Heart left ventricle (tissue), 16 donors: ENCODE measurements at places on chromosomes 12 and 14.

GRCh38 chr14:106564058-106564643 is 1037.8 kb downstream of the TMEM121 start:
- no peak for DNase-seq

DNA sequence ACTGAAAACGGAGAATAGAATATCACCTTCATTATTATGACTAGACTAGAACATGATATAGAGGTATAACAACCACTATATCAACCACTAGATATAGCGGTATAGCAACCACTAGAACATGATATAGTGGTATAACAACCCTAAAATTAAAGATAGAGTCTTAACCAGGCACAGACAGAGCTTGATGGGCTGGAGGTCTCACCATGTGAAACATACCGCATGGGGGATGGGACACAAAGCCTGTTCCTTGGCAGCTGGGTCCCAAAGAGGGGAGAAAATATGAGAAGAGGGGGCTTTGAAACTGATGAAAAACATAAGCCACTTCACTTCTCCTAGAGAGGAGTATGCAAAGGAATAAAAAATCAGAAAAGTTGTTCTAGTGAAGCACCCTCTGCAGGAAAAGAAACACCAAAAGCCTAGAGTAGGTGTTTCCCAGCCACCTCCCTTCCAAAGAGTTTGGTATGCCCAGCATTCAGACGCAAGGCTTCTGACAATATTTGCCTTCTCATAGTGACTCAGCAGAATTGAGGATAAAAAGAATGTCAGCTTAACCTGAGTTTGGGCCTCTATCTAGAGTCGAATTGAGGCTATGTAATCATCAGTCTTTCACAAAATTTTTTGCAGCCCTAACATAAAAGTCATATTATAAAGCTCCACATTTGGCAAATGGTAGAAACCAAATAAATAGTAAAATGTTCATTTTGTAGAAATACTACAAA is 316.4 kb downstream of the NOVA1 start:
- no peak for DNase-seq

- DNase-seq = no peak
Measured at GRCh38 chr14:59333235-59333634, 131.9 kb downstream of the GPR135 start.

- no peak for DNase-seq
Measured at GRCh38 chr12:59321278-59321677, 274.6 kb upstream of the SLC16A7 start.

- no peak for DNase-seq
Measured at GRCh38 chr14:45716572-45716971, 463.6 kb upstream of the MIS18BP1 start.

GRCh38 chr12:52082026-52082668 is 2.6 kb downstream of the SMIM41 start:
- DNase-seq = peak; percentile 62

GRCh38 chr12:104575442-104576186 is 118.9 kb downstream of the CHST11 start:
- DNase-seq = no peak

DNA sequence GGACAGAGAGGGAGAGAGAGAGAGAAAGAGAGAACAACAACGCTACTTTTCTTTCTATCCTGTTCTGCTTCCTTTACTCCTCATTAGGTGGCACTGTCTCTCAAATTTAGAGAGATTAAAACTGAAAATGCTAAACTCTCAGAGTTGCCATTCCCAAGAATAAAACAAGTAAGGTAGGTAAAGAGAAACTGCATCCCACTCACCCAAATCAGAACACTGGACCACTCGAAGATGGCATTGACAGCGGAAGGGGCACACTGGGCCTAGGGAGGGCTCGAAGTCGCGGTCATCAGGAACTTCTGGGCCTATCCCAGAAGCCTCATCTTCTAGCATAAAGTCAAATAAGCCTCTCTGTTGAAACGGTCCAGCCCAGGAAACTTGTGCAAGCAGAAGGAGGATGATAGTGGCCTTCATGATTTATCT is 4.5 kb downstream of the DCN start:
- DNase-seq = no peak

DNA sequence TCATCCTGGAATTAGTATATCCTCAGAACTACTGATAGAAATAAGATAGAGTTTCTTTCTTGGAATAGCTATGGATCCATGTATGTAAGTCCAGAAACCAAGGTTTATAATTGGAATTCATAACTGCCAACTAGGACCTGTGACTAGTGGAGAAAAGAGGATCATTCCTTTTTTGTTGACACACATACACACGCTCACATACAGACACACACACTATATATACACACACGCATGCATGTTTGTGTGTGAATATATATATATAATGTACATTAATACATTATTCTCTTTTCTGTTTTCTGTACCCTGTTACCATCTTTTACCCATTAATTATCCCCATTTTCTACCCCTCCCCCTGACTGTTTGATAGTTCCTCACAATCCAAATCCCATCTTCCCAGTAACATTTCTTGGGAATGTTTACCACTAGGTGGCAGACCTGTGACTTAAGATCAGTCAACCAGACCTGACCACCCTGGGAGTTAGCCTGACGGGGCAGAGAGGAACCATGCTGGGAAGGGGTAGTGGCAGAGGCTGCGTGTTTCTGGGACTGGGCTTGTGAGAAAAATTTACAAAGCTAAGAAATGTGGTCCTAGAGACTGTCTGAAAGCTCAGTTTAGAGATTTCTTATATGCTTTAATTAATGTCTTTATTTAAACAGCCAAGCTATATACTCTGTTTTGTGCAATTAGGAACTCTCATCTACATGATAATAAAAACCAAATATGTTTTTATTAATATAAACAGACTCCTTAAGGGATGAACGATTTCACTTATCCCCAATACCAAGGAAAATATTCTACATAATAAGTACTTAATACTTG is 308.0 kb downstream of the PPFIA2 start:
- no peak for DNase-seq

GRCh38 chr12:117792471-117792870 is 176.3 kb downstream of the KSR2 start:
- no peak for DNase-seq

GRCh38 chr12:8453021-8453513 is 2.7 kb upstream of the CLEC6A start:
- DNase-seq = no peak

DNA sequence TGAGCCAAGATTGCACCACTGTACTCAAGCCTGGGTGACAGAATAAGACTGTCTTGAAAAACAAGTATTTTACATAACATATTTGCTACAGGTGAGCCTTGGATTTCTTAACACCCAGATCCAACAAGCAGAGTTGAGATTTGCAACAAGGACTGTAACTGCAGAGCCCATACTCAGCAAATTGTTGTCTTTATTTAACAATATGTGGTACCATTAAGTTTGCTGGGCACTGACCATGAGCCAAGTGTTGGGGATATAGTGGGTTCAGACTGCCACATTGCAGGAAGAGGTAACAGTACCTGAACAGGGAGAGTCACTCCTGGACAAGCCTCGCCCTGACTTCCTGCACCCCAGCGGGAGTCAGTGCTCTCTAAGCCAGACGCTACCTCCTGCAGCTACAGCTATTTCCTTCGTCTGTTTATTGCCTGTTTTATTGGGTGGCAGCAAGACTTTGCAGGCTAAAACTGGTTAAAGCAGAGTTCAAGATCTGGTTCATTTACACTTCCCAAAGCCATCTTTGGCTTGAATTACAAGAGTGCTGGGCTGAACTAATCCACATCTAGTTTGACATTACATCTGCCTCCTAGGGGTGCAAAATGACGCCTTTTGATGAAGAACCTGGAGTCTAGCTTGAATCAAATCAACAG is 12.5 kb downstream of the AHSA1 start:
- DNase-seq = no peak

DNA sequence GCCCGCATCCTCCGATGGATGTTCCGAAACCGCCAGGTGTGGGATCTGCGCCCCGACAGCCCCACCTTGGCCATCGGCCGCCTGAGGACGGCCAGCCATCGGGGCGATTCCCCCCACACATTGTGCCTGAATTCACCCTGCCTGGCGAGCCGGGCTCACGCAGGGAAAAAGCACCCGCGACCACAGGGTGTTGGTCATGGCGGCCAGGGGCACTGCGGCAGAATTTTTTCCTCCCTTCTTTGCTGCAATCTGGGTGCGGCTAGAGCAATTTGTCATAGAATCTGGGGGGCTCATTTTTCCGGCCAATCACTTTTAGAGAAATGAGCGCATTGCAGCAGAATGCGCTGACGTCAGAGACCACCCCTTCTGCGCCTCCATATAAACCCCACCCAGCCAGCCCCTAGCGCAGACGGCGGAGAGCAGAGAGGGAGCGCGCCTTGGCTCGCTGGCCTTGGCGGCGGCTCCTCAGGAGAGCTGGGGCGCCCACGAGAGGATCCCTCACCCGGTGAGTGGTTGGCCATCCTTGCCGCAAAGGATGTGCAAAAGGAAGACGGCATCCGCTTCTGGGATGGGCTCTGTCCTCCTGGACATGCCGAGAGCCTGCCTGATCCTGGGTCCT is at the start of gene MEG3:
Gene MEG3 (plus strand): TSS at position 406 of the 619 bp plus-strand sequence.
- DNase-seq = peak; percentile 26

- DNase-seq = no peak
Measured at GRCh38 chr12:115898670-115899069, 378.8 kb downstream of the MED13L start.

- no peak for DNase-seq
Measured at GRCh38 chr14:46230540-46230939, 421.0 kb downstream of the RPL10L start.

DNA sequence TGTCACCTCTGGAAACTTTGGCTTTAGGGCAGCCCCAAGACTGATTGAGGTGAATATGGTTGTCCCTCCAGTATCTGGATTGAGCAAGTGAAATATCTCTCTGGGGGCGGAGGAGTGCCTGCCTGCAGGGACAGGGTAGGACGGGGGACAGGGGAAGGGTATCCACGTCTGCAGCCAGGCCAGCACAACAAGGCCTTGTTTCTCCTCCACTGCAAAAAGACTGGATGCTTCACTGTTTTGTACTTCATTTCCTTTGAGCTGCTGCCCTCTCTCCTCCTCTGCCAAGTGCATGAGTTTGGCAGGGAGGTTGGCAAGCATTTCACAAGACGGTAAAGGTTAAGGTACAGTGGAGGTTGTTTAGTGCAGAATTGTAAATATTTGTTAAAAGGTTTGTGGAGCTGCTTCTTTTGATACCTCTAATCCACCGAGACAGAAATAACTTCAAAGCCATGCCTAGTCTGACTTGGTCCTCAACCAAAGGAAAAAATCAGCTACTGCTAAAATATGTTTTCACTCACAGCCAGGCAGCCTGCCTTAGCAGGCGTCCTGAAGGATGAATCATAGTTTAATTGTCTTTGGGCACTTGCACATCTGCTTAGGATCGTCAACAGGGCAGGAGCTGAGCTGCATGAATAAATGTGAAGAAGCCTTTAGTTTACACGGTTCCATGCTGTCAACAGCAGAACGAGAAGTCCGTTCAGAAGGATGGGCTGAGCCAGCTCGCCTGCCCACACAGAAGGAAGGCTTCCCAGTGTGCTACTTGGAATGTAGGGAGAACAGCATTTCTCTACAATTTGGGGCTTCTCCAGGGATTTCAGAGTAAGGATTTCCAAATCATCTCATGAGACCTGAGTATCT is 269.7 kb downstream of the TTC6 start:
- no peak for DNase-seq
